Foreskin keratinocyte (primary cell): ENCODE measurements at places on chromosomes 5 and 9.

DNA sequence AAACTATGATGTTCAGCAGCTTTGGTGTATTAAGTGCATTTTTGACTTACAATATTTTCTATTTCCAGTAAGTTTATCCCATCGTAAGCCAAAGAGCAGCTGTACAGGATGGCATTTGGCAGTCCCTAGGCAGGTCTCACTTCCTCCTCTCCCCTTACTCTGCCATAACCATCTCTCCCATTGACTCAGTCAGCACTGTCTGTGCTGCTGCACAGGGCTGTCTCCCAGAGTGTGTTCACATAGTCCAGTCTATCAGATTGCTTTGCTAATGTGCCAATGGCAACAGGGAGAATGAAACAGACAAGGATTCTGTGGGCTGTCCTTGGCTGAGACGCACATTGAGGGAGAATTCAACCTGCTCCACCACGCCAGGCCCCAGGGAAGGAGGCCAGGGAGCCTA is 47.0 kb upstream of the CAST start:
- no peak for DNase-seq

DNA sequence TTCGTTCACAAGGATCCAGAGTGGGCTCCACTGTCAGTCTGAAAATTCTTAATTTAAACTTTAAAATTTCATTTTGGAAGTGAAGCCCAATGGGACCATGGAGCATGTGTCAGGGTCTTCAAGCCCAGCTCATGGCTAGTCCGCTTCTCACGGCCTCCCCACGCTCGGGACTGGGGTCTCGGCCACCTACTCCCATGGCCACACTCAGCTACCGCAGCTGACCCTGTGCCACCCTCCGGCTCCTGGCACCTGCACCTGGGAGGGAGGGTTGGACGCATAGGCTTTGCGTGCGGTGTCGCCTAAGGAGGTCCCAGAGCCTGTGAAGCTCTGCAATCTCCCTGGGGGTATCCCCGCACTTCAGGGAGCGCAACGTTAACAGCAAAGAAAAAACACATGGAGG is 175.7 kb upstream of the PRLR start:
- no peak for DNase-seq

DNA sequence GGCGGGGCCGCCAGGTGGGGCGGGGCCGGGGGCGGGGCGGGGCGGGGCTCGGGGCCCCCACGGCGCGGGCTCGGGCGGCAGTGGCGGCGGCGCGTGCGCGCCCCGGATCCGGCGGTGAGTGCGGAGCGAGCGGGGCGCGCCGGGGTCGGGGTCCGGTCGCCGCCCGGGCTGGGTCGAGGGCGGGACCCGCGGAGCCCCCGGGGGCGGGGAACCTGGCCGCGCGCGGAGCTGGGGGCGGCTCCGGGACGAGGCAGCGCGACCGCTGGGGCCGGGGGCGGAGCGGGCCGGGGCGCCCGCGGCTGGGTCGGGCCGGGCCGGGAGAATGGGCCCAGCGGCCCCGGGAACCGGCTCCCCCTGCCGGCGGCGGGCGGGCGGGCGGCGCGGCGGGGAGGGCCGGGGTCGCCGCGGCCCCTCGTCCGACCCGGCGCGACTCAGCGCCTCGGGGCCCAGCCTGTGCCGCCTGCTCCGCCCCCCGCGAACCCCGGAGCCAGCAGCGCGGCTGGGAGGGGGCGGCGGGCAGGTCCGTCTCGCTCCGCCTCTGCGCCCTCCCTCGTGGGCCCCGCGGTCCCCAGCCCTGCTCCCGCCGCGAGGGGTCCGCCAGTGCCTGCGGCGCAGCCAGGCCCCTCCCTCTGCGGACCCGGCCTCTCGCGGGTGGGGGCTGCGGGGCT is 3.1 kb downstream of the EGFL7 start:
- no peak for DNase-seq

DNA sequence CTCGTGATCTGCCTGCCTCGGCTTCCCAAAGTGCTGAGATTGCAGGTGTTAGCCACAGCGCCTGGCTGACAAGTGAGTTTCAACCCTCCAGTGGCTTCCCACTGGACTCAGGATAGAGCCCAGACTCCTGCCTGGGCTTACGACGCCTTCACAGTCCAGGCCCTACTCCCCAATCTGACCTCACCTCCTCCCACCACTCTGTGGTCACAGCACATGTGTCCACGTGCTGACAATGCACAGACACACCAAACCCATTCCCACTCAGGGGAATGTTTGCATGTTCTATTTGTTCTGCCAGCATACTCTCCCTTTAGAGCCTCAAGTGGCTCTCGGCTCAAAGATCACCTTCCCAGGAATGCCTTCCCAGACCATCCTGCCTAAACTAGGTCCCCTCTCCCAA is 31.1 kb upstream of the TRIM14 start:
- no peak for DNase-seq

DNA sequence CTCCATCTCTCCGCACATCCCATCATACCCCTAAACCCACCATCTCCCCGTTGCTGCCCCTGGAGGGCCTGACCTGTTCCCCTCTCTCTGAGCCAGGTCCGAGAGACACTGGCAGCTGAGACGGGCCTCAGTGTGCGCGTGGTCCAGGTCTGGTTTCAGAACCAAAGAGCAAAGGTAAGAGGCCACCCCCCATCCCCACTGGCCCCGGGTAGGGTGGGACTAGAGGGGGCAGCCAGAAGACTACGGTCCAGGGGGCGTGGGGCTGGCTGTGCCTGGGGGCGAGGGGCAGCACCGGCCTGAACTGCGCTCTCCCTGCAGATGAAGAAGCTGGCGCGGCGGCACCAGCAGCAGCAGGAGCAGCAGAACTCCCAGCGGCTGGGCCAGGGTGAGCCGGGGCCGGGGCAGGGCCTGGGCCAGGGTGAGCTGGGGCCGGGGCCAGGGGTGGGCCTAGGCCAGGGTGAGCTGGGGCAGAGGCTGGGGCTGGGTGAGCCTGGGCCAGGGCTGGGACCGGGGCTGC is 79.8 kb downstream of the LMX1B start:
- DNase-seq = no peak

DNA sequence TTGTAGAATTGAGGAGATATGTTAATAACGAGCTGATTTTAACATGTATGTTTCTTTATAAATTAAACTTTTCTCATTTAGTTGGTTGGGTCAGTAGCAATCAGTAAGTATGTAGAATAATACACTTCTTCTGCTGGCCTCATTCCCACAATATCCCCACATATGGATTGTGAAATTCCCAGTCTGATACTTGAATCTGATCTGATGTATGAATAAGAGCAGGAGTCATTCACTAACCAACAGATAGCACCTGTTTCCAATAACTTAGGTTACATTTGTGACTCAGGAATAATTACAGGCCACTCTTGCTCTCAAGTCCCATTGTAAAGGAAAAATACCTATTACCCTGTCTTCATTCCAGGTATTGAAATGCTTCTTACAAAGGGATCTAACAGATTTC is 23.9 kb downstream of the SLC36A1 start:
- no peak for DNase-seq

GRCh38 chr5:119302916-119303897 is 52.6 kb upstream of the TNFAIP8 start:
- peak; percentile 91 for DNase-seq

GRCh38 chr5:95223566-95224258 is 61.2 kb downstream of the MCTP1 start:
- DNase-seq = no peak

DNA sequence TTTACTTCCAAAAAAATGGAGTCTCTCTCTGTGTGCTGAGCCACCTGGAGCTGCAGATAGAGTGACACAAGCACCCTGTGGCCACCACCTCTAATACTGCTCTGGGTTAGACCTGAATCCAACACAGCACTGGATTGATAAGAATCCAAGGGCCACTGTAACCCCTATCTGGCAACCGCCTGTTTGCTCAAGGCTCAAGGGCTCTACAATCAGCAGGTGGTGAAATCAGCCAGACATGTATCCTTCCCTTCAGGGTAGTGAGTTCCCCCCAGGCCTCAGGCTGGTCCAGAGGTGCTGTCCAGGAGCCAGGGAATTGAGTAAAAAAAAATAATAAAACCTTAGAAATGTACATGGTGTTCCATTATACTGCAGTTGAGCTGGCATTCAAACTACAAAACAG is 509.0 kb downstream of the KIF4B start:
- no peak for DNase-seq

DNA sequence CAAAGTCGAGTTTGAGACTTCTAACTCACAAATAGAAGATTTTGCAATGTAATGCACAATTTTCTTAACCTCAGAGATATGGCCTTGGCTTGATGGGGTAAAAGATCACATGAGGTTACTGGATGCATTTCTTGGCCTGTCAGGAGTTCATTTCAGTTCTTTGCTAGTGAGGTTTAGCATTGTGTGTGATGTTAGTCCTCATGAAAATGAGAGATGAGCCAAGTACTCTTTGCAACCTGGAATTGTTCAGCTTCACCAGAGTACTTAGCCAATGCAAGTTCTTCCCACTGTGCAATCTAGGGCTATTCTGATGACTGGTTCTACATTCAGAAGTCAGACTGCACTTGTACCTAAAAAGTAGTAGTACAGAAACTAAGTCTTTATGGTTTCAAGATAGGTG is 24.9 kb downstream of the GNAQ start:
- DNase-seq = no peak

DNA sequence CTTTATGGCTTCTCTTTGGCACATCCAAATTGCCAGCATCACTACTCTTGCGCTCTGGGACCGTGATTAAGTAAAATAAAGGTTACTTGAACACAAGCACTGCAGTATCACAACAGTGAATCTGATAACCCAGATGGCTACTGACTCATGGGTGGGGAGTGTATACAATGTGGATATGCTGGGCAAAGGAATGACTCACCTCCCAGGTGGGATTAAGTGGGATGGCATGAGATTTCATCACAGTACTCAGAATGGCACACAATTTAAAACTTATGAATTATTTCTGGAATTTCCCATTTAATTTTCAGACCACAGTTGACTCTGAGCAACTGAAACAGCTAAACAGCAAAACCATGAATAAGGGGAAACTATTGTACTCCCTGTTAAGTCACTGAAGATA is 4.3 kb downstream of the GFM2 start:
- peak; percentile 98 for DNase-seq

DNA sequence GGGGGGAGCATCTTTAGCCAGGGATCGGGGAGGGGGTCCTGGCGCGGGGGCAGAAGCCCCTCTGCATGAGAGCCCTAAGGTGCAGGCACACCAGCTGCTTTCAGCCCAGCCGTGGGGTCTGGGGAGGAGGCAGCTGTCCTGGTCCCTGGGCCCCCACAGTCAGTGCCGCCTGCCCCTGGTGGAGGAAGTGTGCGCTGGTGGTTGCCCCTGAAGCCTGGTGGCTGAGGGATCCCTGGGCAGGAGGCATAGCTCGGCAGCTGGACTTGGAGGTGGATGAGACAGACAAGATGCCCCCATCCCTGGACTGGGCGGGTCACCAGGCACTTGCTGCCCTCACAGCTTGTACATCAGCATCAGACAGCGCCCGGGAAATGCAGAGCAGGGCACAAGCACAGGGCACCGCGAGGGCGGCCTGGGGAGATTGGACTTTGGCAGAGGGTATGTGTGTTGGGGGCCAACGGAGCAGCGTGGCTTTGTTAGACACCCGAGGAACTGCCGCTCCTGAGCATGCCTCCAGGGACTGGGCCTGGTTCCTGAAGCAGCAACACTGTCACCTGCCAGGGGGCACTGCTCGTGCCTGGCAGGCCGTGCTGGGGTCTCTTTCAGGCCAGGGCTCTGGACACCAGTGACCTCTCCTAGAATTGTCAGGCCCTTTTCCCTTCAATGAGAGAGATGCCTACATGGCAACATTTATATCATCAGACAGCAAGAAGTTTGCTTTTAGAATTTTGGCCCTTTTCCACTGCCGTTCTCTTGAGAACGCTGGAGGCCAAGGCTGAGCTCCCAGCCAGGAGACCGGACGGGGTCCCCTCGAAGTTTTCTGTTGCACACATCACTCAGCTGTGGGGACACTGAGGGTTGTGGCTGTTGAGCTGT is 41.9 kb upstream of the CTSL start:
- no peak for DNase-seq

DNA sequence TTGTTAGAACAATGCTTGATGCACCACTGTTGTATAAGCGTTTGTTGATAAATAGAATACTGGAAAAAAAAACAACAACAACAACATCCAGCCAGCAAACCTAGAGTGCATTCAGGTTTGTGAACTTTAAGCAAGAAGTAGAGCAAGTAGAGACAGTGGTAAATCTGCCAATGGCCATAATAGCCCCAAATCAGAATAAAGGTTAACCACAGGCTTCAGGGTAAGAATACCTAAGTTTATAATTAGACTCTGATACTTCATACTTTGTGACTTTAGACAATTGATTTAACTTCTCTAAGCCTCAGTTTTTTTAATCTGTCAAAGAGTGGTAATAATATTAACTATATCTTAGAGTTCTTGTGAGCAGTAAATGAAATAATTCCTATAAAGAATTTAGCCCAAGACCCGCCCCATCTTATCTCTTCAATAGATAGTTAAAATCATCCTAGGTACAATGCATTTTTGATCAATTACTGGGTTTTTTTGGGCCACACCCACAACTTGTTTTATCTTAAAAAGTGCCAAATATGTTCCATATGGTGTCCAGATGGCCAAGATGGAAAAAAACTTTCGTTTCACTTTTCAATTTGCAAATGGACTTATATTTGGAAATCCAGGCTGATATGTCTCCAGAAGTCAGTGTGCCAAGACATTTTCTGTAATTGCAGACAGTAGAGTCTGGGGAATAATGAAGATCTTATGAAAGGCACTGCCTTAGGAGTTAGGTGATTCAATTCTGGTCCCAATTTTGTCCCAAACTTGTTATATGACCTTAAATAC is 24.5 kb upstream of the DPYSL3 start:
- peak; percentile 31 for DNase-seq

DNA sequence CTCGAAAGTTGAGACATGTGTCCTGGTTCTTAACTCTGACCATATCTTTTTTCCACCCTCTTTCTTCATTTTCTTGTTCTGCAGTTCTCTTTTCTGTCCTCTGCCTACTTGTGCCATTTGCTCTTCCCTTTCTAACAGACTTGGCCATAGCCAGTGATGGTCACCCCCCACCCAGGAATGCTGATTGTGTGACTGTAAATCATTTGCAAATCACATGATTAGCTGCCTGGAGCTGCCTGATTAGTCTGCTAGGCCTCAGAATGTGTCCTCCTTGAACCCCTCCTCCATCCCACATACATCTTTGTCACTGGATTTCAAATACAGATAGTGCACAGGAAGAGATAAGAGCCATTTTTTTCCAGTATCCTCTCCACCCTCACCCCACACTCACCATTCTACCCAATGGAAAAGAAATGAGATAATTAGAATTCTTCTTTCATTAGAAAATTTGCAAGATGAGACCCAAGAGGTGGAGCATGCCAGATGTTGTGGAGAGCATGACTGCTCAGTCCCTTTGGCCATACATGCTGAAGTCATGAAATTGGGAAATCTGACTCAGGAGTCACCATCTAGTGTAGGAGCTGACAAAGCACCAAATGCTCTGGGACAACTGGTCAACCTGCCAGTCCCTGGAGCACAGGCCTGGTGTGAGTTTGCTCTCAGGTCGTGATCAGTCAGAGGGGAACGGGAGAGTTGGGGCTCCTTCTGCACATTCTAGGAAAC is 538.2 kb downstream of the CCDC171 start:
- DNase-seq = no peak

- no peak for DNase-seq
These were observed 1.3 kb upstream of the IQGAP2 start for GRCh38 chr5:76401801-76402250.
